ENCODE measurements at places on chromosomes 2 and 18.

- no peak for DNase-seq
Measured at GRCh38 chr2:88161446-88162244, 8.5 kb upstream of the THNSL2 start.

DNA sequence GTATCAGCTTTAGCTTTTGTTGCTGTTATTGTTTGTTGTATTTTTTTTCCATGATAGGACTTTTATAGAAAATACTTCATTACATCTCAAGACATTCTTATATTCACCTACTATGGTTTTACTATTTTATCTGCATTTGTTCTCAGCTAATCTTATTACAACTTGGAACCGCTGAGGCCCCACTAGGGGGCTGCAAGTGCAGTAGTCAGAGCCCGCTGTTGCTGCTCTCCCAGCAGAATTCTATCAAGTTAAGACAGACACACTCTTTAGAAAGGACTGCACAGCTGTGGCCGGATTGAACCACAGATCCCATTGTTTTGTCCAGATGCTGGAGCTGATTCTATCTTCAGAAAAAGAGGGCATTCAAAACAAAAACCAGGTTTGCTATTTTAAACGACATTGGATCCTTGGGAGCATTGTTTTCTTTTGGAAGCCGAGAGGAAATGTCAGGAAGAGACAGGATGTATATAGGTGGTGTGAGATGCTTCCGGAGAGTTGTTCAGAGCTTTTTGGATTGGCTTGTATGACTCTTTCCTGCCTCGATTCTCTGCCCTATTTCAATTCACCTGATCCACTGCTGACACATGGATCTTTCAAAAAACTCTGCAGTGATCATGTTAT is 105.7 kb upstream of the GAREM1 start:
- no peak for DNase-seq

GRCh38 chr2:10004401-10004800 is 38.9 kb upstream of the KLF11 start:
- DNase-seq: no peak

GRCh38 chr2:168245074-168245825 is 2.1 kb downstream of the STK39 start:
- no peak for DNase-seq

DNA sequence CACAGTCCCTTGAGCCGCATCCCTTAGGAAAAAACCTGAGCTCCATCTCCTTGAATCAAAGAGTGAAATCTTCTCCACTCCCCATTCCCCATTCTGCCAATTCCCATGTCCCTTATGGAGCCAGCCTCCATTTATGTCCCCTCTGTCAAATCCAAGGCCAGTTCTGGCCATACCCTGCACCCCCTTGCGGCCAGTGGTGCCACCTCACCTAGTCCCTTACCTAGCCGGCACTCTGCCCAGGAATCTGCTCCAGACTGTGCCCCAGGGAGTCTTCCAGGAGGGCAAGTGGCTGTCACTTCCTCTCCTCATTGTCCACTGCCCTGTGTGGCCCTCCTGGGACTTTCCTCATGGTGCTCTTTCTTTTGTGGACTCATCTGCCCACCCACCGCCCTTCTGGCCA is 195.4 kb upstream of the RMP24 start:
- DNase-seq: no peak

DNA sequence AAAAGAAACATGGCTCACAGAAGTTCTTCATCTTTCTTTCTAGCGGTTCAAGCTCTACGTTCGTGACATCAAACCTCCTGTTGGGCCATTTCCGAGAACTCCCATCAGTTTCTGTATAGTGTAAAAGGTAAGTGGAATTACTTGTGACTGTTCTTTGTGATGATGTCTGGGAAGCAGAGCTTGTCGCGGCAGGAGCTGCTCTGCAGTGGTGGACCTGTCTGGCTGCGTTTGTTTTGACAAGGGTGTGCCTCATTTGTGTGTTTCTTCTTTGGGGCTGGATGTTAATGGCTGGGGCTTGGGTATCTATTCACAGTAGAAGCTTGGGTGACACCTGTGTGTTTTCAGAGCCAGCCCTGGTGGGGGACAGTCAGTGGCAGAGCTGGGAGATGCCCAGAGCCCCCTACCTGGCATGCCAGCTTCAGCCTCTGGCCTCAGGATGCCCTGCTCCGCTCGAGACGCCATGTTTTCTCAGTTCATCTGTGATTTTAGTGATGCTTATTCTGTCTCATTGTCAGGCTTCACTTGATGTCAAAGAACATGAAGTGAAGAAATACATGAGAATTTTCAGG is 59.6 kb downstream of the LDLRAD4 start:
- no peak for DNase-seq

- no peak for DNase-seq
Measured at GRCh38 chr2:126463892-126464674, 191.9 kb upstream of the GYPC start.

DNA sequence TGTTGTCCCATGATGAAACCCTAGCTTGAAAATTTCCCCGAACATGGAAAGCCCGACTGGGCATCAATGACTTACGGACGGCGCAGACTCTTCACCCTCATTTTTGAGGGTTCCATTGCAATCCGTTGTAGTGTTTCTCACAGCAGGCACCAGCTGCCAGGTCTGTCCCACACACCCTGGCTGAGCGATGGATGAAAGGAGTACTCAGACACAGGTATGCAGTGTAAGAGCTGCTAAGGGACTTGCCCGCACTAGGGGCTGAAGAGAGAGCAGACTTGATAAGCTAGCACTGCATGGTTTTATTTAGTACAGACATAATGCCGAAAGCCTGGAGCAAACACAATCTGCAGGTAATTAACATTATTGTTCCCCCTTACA is 15.8 kb downstream of the DYNAP start:
- no peak for DNase-seq

DNA sequence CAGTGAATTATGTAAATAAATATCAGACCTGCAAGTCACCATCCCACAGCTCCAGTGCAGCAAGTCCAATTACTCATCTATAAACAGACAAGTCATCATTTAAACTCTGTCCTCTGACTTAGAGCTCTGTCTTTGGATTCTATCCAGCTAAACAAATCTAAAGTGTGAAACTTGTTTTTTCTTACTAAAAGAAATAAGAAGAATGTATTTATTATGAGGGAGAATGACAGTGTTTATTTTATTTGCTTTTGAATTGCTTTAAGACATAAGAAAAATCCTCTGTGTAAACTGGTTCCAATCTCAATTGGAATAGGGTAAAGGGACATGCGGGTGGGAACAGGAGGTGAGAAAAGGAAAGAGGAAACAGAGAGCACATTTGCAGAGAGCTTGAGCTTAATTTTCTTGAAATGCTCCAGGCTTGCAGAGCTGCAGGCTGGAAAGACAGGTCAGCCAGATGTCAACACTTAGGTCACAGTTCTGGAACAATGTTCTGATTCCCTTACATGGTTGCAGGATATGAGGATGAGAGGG is 355.8 kb downstream of the MEIS1 start:
- DNase-seq: no peak

DNA sequence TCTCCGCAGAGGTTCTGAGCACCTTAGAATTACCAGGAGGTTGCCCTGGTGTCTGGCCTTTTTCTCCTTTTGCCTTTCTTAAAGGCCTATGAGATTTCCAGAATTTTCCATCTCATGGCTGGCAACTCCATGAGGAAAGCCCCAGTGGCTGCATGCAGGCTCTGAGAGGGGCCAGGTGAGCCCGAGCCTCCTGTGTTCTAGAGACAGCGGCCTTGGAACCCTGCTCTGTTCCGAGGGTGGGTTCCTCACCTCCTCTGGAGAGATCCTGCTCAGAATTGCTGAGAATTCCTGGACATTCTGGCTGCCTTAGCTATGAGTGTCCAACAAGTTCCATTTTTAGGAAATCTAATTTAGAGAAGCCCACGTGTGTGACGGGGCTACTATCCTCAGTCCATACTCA is 35.7 kb upstream of the HPCAL1 start:
- DNase-seq: no peak

- DNase-seq: no peak
Measured at GRCh38 chr2:157508676-157509075, 64.8 kb upstream of the CYTIP start.

DNA sequence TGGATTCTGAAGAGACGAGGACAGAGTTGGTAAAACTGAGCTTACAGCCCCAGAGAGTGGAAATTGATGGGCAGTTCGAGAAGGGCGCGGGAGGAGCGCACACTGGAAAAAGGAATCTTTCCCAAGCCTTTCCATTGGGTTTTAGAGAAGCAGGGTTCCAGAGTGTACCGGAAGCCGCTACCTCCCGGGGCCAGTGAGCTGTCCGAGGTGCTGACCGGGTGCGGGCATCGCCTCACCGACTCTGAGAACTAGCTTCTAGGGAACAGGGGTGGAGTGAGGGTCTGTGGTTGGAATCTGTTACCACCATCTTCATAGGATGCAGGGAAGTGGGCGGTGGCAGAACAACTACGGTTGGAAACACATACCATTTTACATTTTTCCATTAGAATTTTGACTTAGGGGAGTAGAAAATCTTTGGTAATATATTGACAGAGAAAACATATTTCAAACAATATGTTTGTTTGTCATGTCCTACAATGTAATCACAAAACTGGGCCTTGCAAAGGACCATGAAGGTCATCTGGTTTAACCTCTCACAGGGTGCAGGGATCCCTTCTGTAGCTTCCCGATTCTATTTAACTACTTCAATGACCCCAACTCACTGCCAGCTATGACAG is 724 bp downstream of the NMS start:
- DNase-seq: no peak

- DNase-seq: no peak
Measured at GRCh38 chr2:84971510-84972206, 697 bp downstream of the KCMF1 start.

GRCh38 chr2:218261423-218262236 is 815 bp downstream of the GPBAR1 start:
- no peak for DNase-seq

- no peak for DNase-seq
Measured at GRCh38 chr2:38685116-38685735, 19.3 kb downstream of the GALM start.

DNA sequence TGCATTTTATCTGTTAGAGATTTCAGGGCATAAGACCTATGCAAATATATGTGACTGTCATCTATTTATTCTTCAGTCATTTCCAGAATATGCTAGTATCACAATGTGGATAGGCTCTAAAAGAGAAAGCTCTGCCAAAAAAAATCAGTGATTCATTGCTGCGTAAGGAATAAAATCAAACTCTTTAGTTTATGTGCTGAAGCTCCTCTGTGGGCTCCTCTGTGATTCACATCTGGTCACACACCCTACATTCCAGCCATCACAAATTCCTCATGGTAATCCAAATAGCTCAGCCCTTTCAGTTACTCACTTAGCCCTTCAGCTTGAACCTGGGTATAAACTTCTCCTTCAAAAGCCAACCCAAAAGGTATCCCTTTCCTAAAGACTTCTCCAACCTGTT is 21.4 kb downstream of the DLGAP1 start:
- DNase-seq: no peak

- no peak for DNase-seq
Measured at GRCh38 chr2:74391209-74391579, 11.1 kb upstream of the DCTN1 start.

GRCh38 chr2:218221000-218221399 is 4.0 kb downstream of the ARPC2 start:
- DNase-seq: no peak

DNA sequence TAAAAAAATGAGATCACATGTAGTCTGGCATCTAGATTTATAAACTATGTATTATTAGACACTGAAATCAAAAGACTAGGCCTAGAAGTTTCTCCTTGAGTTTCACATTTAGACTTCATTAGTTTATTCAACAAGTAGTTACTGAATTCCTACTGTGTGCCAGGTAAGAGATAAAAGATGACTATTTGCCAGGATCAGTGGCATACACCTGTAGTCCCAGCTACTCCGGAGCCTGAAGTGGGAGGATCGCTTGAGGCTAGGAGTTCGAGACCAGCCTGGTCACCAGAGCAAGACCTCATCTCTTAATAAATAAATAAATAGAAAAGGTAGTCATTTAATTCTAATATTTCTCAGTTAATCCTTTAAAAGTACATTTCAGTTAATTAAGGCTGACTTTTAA is 2.1 kb downstream of the FAM98A start:
- no peak for DNase-seq

DNA sequence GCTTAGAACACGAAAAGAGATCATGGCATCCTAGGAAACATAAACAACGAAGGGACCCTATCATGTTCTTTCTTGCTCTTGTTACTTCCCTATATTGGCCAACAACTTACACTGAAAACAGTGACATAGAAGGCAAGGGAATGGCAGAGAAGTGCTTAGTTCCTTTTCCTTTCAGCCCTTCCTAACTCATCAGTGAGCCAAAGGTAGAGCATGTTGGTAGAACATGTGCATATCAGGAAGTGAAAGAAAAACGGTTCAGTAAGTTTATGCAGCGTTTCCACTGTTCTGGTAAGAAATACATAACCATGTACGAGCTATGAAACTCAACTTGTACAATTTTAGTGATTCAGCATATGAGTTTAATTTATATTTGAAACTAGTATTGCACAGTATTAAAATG is 21.7 kb downstream of the AKAIN1 start:
- no peak for DNase-seq

- peak; percentile 44 for DNase-seq
Measured at GRCh38 chr2:174074831-174075230, 109.7 kb upstream of the SP3 start.

DNA sequence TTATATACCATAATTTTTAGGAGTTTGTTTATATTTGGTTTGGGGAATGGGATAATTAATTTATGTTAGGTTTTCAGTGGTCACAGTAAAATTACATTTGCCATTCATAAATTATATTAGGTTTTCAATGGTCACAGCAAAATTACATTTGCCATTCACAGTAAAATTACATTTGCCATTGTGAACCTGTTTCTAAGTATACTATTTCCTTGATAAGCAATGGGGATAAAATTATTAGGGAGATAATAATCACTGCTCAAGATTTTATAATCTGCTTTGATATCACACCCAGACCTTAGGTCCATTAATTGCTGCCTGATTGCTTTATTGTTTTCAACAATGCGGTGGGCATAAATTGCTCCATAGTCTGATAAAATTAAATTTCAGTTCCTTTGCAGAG is 124.6 kb downstream of the ASXL3 start:
- DNase-seq: no peak

GRCh38 chr2:10993001-10993481 is 81.3 kb downstream of the KCNF1 start:
- no peak for DNase-seq

DNA sequence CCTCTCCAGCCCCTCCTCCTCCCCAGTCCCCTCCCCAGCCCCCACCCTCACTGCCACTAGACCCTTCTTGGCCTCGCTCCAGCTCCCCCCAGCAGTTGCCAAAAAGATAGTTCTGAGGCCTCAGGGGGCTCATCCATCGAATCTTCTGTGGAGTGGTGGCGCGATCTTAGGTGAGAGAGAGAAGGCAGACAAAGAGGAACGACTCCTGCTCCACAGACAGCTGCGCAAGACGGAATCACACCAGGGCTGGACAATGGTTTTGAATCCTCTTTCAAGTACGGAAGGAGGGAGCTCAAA is 68.1 kb downstream of the LAMA3 start:
- DNase-seq: no peak

GRCh38 chr2:18630541-18630940 is 41.2 kb upstream of the NT5C1B start:
- DNase-seq: no peak

GRCh38 chr2:38835990-38836389 is 39.7 kb downstream of the DHX57 start:
- no peak for DNase-seq

GRCh38 chr2:40371525-40372282 is 80.2 kb downstream of the SLC8A1 start:
- DNase-seq: peak; percentile 24

- no peak for DNase-seq
Measured at GRCh38 chr18:6521803-6522418, 107.2 kb upstream of the L3MBTL4 start.

Data from NCI-H1436 treated with DMSO at 0.1 percent for 48 hours (cell line).